ENCODE measurements at places on chromosomes 13 and 19.

- no peak for DNase-seq
Observed at GRCh38 chr13:50945669-50946068, 36.1 kb downstream of the RNASEH2B start.

DNA sequence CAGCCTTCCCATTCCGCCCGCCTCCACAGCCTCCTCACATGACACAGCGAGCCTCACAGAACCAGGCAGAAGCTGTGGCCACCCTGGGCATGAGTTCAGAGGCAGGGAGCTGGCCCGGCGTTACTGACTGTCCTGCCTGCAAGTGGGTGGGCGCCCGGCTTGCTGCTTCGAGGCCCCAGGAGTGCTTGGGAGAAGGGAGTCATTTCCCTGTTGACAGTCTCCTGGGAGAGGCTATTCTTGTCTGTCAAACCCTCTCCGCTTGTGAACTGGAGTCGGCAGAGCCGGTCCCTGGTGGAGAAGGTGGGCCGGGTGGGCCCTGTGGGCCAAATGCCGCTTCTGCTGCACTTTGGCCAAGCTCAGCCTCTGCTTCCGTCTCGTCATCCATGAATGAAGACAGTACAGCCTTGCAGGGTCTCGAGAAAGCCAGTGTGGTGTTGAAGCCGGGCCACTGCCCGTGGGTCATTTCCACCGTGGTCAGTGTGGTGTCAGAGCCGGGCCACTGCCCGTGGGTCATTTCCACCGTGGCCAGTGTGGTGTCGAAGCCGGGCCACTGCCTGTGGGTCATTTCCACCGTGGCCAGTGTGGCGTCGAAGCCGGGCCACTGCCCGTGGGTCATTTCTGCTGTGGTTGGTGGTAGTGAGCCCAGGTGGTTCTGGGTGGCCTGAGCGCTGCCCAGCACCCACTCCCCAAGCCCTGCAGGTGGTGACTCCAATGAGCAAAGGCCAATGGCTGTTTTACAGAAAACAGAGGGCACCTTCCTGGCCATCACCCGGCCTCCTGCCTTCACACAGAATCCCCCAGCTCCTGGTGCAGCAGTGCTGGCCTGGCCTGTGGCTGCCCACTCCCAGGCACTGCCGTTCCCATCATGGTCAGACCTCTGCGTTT is 13.5 kb upstream of the F7 start:
- no peak for DNase-seq

- DNase-seq, result no peak
Observed at GRCh38 chr13:105847527-105848291, 687.8 kb downstream of the EFNB2 start.

DNA sequence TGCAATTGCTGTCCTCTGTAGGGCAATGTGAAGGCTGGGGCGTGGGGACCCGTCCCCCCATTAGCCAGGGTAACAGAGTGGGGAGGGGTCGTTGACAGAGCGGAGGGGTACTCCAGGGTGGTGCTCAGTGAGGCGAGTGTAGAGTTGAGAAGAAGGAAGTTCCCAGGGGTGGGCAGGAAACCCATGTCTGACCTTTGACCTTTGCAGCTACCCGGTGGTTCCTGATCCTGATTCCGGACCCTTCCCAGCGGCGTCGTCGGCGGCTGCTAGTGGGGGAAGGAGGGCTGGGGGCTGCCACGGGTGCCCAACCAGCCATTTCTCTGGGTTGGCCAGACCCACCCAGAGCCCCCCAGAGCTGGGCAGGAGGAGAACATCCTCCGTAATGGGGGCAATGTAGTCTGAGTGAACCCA is 2.1 kb upstream of the PLVAP start:
- DNase-seq, result no peak

- no peak for DNase-seq
Observed at GRCh38 chr13:95067303-95067702, 233.9 kb downstream of the ABCC4 start.

- DNase-seq, result peak; percentile 83
Observed at GRCh38 chr19:52336117-52336790, at the start of gene ZNF610. Gene ZNF610 (plus strand): TSS chr19:52336243. CDS start chr19:52349173, 12,930 bp downstream.

DNA sequence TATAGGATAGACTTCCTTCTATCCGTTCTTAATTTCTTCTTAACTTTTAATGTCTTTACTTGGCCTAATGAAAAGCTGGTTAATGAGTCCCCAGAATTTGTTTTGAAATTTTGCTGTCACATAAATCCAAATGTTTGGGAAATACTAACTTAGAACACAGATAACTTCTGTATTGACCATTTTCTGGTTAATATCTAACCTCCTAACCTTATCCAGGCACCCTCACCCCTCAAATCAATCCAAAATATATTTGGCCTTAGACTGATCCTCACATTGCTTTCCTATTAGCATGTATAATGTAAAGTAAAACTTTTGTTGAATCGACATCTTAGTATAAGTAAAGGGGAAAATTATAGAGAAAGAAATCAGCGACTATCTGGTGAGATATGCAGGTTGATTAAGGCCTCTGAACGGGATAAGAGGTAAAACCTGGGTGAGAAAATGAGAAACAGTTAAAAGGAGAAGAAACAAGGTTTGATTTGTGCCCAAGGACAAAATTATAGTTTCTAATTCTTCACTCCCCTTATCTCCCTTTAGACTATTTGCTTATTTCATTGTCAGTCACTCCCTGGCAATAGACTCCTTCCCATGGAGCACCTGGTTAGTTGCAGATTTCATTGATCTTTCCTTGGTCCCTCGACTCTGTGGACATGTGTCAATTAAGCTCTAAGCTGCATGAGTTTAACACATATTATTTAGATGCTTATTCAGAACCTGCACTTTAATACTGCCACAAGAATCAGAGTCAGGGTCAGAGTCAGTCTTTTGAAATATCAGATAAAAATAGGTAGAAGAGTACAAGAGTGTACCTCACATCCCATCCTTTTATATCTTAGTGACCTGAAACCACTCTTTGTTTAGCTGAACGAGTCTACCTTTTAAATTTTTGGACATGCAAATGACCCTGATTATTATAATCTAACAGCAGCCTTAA is 119.2 kb upstream of the MLNR start:
- no peak for DNase-seq

GRCh38 chr19:2494084-2494446 is 18.1 kb downstream of the GADD45B start:
- DNase-seq, result no peak

DNA sequence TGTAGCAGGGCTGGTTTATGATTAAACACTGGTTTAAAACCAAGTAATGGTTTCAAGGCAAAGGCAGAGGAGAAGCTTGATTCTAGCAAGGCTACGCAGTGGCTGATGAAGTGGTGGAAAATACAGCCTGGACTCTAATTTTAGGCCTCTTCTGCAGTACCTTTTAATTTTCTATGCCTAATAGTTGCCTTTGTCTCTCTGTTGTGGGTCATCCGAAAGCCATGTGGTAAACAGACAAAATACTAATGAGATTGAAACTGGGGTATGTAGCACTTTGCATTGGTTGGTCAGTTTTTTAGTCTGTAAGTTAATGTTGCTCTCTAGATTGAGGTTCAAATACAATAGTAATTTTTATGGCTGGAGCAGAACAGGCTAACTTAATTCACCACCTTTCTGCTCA is 3.3 kb downstream of the LMO7 start:
- DNase-seq, result no peak

GRCh38 chr19:954672-955494 is 29.0 kb downstream of the ARID3A start:
- no peak for DNase-seq

- no peak for DNase-seq
Observed at GRCh38 chr19:41408256-41408655, 10.6 kb downstream of the BCKDHA start.

GRCh38 chr13:70125693-70126092 is 17.4 kb upstream of the KLHL1 start:
- DNase-seq, result no peak

GRCh38 chr19:5850743-5851293 is 431 bp downstream of the FUT3 start:
- DNase-seq, result no peak

DNA sequence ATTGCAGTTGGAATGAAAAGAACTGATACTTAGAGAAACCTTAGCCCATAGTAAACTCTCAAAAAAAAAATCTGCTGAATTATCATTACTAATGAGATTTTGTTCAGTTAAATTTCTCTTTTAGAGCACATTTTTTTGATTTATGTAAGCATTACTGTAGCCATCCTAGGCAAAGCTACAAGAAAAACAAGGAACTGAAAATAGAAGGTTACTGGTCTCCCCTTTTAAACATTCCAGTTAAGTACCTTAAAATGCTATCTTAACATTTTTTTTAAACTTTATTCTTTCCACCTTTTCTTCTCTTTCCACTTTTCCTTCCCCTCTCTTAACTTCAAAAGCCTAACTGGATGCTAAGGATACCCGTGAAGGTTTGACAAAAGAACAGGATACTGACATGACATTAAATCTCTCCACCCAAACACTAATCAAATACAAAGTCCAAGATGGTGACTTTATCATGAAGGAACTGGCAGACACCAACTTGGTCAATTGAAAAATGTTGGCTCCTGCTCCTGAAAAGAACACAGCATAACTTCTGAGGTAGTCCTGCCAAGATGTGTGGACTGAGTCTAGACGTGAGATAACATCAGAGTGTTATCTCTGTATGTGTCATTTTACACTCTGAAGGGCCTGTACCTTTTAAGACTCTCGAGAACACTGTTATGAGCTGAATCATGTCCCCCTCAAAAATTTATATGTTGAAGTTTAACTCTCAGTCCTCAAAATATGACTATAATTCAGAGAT is 29.5 kb upstream of the SACS start:
- no peak for DNase-seq

- DNase-seq, result no peak
Observed at GRCh38 chr13:78714717-78715116, 55.8 kb upstream of the OBI1 start.

- no peak for DNase-seq
Observed at GRCh38 chr13:31012655-31013024, 80.2 kb downstream of the TEX26 start.

DNA sequence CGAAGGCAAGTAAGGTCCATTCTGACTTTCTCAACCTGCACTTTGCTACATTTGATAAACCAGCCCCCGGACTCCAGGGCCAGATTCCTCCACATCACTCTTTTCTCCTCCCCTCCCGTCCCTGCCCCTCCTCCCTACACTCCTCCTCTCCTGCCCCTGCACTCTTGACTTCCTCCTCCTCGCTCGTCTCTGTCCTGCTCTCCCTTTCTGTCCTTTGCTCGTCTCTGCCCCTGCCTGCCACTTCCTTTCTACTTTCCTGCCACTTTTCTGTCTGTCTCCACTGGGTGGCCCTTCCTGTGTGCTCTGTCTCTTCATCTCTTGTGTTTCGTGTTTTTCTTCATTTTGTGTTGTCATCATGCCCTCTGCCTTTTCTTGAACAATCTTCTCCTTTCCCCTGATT is 7.0 kb downstream of the U2AF2 start:
- no peak for DNase-seq

Measured in stimulated activated CD4-positive, alpha-beta T cell treated with anti-CD3 and anti-CD28 coated beads, Interleukin-1b, Interleukin-23, amount 100 ng/mL, for 24 hours (primary cell).